Smooth muscle cell of the umbilical artery (primary cell): ENCODE measurements at places on chromosomes 13 and 19. TPM values are rescaled to one million over a fixed set of nuclear protein-coding genes. Genes with fewer than 3 reads are reported as not detected.

PSG3 gene
- not detected in 2 replicates for total RNA-seq

VAV1 gene
- total RNA-seq = not detected in 2 replicates

ELANE gene
- total RNA-seq = not detected in 2 replicates

TEX29 gene
- total RNA-seq = 0.30 TPM in 1 of 2 replicates, not detected in the other

GFY gene
- not detected in 2 replicates for total RNA-seq

HCN2 gene
- total RNA-seq = 1.2 and 3.5 TPM in 2 replicates

ZNF728 gene
- total RNA-seq = 0.18 TPM in 1 of 2 replicates, not detected in the other

PSG6 gene
- total RNA-seq = not detected in 2 replicates
